NCI-H1436 treated with DMSO at 0.1 percent for 48 hours (cell line): ENCODE measurements at places on chromosomes 4 and X.
A peak's percentile ranks its signal among the peaks of the same experiment; 100 is the strongest.

DNA sequence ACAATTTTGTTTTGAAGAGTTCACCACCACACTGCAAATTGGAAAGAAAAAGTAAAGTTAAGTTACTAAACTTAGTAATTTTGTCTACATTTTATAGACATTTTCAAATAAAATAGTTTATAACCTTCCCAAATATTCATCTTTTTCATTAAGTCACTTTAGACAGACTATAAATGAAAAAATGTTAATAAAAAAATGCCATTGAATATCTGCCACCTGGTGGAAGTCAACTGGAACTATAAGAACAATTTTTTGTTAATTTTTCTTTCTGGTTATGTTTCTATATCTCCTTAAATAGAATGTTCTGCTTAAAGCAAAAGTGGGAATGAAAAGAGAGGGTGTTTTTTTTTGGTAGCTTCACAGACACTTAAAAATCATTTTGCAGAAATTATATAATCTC is 534.4 kb upstream of the PCDH10 start:
- no peak for DNase-seq

DNA sequence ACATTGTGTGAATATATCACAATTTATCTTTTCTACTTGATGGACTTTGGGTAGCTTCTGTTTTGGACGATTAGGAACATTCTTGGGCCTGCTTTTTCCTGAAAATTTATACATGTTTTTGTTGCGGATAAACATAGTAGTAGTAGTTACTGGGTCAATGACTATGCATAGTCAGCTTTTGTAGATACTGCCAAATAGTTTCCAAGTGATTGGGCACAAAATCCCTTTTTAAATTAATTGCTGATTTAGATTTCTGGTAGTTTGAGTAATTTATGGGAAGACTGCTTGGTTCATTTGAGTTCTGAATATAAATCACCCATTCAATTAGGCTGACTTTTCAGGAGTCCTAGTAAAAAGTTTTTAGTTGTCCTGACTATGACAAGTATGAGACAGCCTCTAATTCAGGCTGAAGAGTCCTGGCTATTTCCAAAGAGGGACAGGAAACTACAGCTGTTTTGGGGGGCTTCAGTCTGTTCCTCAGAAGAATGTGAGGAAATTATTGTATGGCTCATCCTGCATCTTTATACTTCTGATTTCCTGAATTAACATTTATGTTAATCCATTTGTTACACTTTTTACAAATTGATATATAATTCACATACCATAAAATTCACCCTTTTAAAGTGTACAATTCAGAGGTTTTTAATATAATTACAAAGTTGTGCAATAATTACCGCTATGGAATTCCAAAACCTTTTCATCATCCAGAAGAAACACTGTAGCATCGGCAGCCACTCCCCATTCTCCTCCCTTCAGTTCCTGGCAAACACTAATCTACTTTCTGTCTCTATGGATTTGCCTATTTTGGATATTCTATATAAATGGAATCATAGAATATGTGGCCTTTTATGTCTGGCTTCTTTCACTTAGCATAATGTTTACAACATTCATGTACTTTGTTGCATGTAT is 14.2 kb downstream of the LRP2BP start:
- DNase-seq = no peak

DNA sequence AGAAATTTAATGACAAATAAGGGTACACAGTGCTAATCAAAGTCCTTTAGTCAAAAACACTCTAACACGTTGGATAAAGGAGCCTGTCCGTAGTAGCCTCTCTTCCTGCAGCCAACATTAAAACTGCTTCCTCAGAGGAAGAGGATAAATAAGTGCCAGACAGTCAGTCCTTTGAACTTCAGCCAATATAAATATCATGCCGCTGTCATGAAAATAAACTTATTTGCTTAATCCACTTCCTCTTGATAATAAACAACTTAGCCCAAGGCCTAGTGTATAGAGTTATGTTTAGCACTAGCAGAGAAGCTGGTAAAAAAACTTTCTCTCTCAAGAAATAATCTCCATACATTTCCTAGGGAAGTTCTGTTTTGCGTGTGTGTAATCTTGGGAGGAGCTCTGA is 196.7 kb downstream of the HS3ST1 start:
- DNase-seq = no peak

GRCh38 chr4:53586121-53586816 is 5.0 kb downstream of the LNX1 start:
- DNase-seq = no peak

DNA sequence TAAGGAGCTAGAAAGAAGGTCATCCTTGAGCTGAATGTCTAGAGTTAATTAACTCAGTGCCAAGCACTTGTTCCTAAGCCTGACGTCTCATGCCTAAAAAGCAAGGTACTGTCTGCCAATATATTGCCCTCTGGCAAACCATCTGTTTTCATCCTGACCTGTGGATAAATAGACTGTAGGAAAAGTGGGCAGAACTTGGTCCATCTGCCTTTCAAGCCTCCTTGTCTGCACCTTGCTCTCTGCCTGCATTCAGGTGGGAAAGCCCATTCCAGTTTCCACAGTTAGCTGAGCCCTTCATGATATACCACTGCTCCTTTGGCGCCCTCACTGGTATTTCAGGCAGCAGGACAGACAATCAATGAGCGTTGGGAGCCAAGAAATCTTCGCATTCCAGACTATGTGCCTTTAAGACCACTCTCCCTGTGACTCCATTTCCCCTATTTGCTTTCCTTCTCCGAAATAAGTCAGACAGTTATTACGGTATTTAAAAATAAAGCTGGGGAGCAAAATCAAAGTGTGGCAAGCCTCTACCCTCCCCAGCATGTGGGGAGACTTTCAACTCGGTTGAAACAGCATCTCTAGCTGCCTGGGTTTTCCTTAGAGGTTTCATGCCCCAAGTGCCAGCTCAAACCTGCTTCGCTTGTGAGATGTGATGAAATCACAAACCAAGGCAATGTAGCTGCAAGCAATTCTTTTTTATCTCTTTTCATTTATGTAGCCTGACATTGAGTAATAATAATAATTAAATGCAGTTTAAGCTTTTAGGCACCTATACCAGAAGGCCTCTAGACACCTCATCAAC is 2.5 kb upstream of the CCDC149 start:
- no peak for DNase-seq

GRCh38 chr4:108094131-108094530 is 74.6 kb downstream of the LEF1 start:
- no peak for DNase-seq

- no peak for DNase-seq
Observed at GRCh38 chrX:47047989-47048388, 30.3 kb upstream of the RGN start.

- DNase-seq = no peak
Observed at GRCh38 chr4:113146876-113147358, 97.5 kb downstream of the ANK2 start.

DNA sequence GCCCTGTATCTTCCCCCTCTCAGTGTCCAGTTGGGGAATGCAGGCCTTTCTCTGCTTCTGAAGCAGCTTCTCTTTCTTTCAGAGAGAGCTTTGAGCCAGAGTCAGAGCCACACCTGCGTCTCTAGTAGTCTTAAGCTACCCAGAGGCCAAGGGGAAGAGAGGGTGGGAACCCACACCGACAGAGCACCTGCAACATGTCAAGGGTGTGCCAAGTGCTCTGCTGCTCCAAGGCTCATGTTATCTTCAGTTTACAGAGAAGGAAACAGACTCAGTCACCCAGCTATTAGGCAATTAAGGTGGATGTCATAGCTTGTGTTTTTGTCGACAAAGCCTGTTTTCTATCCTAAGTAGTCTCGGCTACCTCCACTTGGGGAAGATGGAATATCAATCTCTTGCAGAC is 22.7 kb upstream of the RNF212 start:
- no peak for DNase-seq

DNA sequence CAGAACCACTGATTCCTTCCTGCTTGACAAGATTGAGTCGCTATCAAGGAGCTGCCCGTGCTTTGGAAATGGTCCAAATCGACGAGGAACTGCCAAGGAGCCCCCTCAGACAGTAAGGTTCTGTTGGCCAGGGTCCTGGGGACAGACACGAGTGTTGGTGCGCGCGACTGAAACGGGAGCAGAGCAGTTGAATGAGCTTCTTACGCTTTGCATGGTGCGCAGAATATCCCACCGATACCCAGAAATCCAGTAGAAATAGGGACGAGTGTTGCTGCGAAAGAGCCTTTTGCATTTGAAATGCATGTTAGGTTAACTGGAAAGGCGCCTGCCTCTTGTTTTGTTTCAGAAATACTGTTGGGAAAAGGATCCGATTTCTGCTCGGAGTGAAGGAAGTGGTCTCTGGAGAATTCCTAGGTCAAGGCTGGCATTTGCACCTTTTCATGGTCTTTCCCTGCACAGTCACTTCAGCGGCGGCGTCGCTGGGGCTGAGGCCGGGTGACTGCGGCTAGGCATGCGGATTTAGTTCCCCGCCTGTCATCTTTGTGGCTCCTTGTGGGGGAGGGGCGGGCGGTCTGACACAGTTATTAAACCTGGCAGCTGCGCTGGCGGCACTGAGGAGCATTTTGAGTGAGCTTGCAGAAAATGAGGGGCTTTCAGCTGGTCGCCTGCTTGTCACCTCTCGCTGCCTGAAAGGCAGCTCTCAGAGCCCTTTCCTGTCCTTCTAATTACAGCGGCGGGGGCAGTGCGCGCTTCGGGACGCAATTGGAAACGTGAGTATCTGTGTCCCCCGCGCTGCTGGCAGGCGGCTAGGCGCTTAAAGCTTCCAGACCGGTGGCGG is 51.5 kb upstream of the TRIM2 start:
- peak; percentile 15 for DNase-seq

DNA sequence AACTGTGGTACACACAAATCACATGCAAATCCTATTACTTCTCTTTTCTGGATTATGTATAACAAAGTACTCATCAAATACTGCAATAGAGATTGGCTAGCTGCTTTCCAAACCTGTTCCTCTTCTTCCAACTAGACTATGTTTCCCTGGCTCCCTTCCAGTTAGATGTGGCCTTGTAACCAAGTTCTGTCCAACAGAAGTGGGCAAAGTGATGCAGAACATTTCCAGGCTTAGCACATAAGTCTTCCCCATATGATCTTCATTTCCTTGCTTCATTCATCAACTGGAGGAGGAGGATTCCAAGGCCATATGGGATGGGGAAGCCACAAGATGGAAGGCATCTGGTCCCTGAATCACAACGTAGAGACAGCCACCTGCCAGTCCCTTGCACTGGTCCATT is 8.0 kb downstream of the SLC9A7 start:
- no peak for DNase-seq
